ENCODE measurements at places on chromosomes 3 and 15. TPM values are rescaled to one million over a fixed set of nuclear protein-coding genes. Genes with fewer than 3 reads are reported as not detected.

The GORASP1 gene
- total RNA-seq: 49.5 TPM

The INTS14 gene
- 25.8 TPM for total RNA-seq

The GP9 gene
- not detected for total RNA-seq

The AP3B2 gene
- total RNA-seq: 4.2 TPM

The ISLR gene
- 144 TPM for total RNA-seq

The ADPGK gene
- 25.2 TPM for total RNA-seq

DNA sequence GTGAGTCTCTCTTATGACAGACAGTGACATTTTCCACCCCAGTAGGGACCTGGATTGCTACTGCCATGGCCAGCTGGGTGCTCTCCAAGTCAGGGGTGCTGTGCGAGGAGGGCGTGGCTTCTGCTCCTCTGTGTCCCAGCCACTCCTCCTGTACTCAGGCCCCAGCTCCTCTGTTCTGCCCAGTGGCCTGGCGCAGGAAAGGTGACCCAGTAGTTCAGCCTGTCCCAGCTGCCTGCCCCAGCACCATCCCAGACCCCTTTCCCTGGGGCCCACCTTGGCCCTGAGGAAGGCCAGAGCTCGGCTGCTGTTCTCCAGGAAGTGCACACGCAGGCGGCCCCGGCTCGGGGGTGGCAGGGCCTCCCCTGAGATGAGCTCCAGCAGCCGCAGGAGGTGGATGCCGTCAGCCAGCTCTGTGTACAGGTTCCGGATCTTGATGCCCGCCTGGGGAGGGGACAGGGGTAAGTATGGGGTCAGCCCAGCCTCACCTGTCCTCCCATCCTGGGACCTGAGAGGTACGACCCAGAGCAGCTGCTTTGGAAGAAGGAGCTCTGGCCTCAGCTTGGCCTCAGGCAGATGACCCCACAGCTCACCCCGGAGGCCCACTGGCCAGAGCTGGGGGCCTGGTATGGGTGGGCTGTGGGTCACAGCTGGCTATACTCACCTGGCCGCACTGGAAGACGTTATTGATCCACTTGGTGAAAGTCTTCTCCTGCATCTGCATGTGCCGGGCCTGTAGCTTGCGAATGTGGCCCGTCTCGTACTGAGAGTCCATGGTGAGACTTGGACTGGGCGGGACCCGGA, 1.0 kb downstream of the SPTBN5 start:
- no peak for DNase-seq
- H3K36me3 ChIP-seq: no peaks in the 10 kb centered on the region
- H3K4me1 ChIP-seq: peaks cover 26% of the 10 kb centered on the region
- no peaks in the 10 kb centered on the region for H3K27me3 ChIP-seq

- H3K36me3 ChIP-seq: peaks cover 9% of the 10 kb centered on the region
- H3K27me3 ChIP-seq: no peaks in the 10 kb centered on the region
- H3K4me1 ChIP-seq: no peaks in the 10 kb centered on the region
- H3K4me3 ChIP-seq: no peak overlapping the region
- DNase-seq: peak; percentile 5
- no peak overlapping the region for H3K27ac ChIP-seq
Observed at GRCh38 chr3:51675201-51675611, 4.2 kb downstream of the TEX264 start.

GRCh38 chr3:157572559-157573270, 69.5 kb upstream of the VEPH1 start:
- no peak overlapping the region for H3K4me3 ChIP-seq
- DNase-seq: no peak
- no peaks in the 10 kb centered on the region for H3K27me3 ChIP-seq
- H3K36me3 ChIP-seq: no peaks in the 10 kb centered on the region
- H3K27ac ChIP-seq: no peak overlapping the region
- no peaks in the 10 kb centered on the region for H3K4me1 ChIP-seq

GRCh38 chr3:20128358-20128757, 57.6 kb downstream of the SGO1 start:
- H3K4me3 ChIP-seq: no peak overlapping the region
- no peaks in the 10 kb centered on the region for H3K4me1 ChIP-seq
- H3K36me3 ChIP-seq: no peaks in the 10 kb centered on the region

- peak overlapping the region; percentile 60 for H3K4me3 ChIP-seq
- no peak overlapping the region for H3K27ac ChIP-seq
Observed at GRCh38 chr15:65423150-65423975, 616 bp upstream of the IGDCC4 start.

DNA sequence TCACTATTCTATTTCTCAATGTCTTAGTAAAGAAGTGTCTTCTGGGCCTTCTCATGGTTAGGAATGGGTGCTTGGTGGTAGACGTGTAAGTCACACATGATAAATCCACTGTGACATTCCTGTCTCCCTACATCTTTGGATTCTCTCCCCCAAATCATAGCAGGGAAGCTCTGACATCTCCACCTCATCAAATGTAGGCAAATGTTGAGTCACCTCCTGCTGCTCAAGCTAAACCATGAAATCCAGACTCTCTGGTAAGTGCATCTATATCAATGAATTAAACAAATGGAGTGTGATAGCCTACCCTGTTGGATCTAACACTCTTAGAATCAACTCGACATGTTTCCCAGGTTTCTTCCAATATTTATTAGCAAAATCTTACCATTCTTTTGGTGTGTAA, 42.8 kb upstream of the RPL35A start:
- no peaks in the 10 kb centered on the region for H3K27me3 ChIP-seq
- DNase-seq: no peak
- no peaks in the 10 kb centered on the region for H3K36me3 ChIP-seq
- H3K4me3 ChIP-seq: no peak overlapping the region
- H3K27ac ChIP-seq: no peak overlapping the region

- no peaks in the 10 kb centered on the region for H3K36me3 ChIP-seq
- H3K4me1 ChIP-seq: no peaks in the 10 kb centered on the region
- H3K27me3 ChIP-seq: no peaks in the 10 kb centered on the region
- H3K27ac ChIP-seq: no peak overlapping the region
- DNase-seq: no peak
Observed at GRCh38 chr3:73706771-73707170, 82.0 kb upstream of the PDZRN3 start.

DNA sequence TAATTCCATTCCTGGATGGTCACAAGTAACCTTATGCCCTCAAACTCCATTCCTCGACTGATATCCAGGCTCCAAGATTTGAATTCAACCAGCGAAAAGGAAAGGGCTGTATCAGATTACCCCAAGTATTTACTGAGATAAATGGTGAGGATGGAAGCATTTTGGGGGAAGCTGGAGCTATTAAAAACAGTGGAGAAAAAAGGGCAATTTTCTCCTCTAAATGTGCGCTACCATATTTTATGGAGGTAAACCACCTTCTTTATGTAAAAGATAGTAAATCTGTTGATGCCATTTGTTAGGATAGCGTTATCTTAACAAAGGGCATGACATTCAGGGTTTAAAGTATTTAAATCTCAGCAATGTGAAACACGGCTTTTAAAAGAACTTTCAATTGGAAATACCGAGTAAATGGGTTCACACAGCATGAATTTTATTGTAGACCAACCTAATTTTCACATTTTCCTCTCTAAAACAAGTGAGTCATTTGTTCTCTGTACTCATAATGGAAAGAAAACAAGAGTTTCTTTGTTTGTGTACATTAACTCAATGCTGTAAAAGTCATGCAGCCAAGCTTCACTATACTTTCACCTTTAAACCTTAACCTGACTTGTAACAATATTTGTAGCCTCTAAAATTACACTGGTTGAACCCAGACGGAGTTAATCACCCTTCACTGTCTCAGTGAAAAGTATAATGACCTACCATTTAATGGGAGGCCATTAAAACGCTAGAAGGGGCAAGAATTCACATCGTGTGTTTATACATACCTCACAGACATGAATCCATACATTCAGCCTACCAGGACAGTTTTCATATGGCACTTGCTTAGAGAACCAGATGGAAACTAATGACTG, 773.4 kb downstream of the ROBO1 start:
- H3K4me1 ChIP-seq: no peaks in the 10 kb centered on the region
- no peak overlapping the region for H3K4me3 ChIP-seq
- no peaks in the 10 kb centered on the region for H3K36me3 ChIP-seq
- no peak overlapping the region for H3K27ac ChIP-seq
- no peak for DNase-seq

- no peak overlapping the region for H3K4me3 ChIP-seq
- H3K36me3 ChIP-seq: peaks cover 65% of the 10 kb centered on the region
- DNase-seq: no peak
- no peaks in the 10 kb centered on the region for H3K27me3 ChIP-seq
- no peak overlapping the region for H3K27ac ChIP-seq
- peaks cover 37% of the 10 kb centered on the region for H3K4me1 ChIP-seq
Observed at GRCh38 chr15:70050970-70051369, 46.7 kb downstream of the TLE3 start.

DNA sequence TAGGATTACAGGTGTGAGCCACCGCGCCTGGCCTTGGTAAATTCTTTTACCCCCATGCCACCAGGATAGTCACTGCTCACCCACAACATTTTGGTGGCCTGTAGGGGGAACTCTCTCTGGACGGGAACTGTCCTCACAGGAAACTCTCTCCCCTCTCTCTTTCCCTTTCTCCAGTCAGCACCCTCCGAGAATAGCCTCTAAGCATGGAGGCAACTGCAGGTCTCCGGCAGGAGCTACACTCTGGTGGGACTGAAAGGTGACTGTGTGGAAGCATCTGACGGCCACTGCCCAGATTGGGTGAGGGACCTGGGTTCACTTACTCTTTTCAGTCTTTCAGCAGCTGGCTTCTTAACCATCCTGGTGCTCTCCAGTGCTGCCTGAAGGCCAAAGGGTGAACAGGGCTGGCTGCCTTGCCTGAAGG, 21.3 kb downstream of the TRANK1 start:
- H3K36me3 ChIP-seq: no peaks in the 10 kb centered on the region
- H3K27ac ChIP-seq: no peak overlapping the region
- no peaks in the 10 kb centered on the region for H3K27me3 ChIP-seq
- H3K4me1 ChIP-seq: peaks cover 9% of the 10 kb centered on the region
- DNase-seq: no peak
- H3K4me3 ChIP-seq: no peak overlapping the region

DNA sequence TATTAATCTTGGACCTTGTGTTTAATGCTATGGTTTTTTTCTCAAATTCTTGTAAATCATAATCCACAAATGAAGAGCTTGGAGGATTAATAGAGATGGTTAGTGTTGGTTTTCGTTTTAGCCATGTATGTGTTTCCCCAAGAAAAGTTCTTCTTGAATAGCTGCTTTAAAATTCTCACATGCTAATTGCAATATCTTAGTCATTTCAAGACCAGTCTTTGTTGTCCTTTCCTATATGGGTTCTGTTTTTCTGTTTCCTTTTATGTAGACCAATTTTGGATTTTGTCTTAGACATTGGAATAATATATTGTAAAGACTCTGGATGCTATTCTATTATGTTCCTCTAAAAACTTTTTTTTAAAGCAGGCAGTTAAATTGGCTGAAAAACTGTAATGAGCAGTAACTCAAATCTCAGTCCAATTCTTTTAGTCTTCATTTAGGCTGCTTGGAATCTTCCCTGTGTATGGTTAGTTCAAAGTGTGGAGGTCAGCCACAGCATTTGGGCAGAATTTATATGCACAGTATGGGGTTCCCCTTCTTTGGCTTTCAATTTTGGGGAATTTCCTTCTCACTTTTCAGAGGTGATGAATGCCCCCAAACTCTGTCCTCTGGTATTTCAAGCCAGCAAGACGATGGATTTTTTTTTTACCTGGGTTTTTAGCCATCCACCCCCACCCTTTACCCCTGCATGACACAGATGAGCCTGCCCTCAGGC, 39.1 kb upstream of the DNAJC13 start:
- H3K27me3 ChIP-seq: no peaks in the 10 kb centered on the region
- no peaks in the 10 kb centered on the region for H3K36me3 ChIP-seq
- H3K27ac ChIP-seq: no peak overlapping the region
- no peak overlapping the region for H3K4me3 ChIP-seq
- no peaks in the 10 kb centered on the region for H3K4me1 ChIP-seq

- H3K36me3 ChIP-seq: peaks cover 77% of the 10 kb centered on the region
- no peak overlapping the region for H3K4me3 ChIP-seq
- no peak overlapping the region for H3K27ac ChIP-seq
- no peaks in the 10 kb centered on the region for H3K4me1 ChIP-seq
- H3K27me3 ChIP-seq: no peaks in the 10 kb centered on the region
Observed at GRCh38 chr15:50562735-50563640, 16.5 kb upstream of the USP50 start.

DNA sequence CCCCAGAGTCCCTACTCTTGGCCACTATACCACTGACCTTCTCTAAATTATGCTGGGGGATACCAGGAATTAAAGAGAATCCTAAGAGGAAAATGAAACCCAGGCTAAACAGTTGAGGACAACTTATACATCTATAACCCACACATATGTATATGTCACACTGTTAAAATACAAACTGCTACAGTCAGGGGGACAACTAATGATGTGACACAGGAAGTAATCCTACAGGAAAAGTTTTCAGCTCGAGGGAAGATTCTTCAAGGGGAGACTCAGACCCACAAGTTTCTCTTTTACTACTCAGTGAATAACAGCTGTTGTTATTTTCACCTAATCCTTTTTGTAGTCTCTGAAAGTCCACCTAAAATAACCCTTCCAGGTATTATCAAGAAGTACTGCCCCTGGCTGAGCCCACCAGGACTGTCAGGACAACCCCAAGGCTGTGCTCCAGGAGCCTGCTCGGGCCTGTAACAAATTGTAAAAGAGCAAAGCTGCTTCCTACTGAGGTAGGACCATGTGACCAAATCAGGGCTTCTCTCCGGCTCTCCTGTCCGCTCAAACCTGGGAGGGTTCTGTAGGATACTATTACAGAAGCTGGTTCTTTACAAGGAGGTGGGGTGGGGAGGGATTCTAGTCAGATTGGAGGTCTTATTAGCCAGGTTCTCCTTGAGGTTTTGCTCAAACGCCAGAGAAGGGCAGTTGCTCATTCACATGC, 91.6 kb downstream of the SRGAP3 start:
- no peaks in the 10 kb centered on the region for H3K27me3 ChIP-seq
- no peaks in the 10 kb centered on the region for H3K36me3 ChIP-seq
- no peaks in the 10 kb centered on the region for H3K4me1 ChIP-seq
- no peak for DNase-seq
- H3K4me3 ChIP-seq: no peak overlapping the region
